ENCODE measurements at places on chromosomes 6 and 20.
A peak's percentile ranks its signal among the peaks of the same experiment; 100 is the strongest.

- no peak for DNase-seq
These were observed 165.5 kb upstream of the BMP5 start for GRCh38 chr6:56040889-56041301.

GRCh38 chr6:108714766-108715414, 133.3 kb upstream of the ARMC2 start:
- DNase-seq = peak; percentile 55

- no peak for DNase-seq
These were observed 317.5 kb downstream of the HIVEP2 start for GRCh38 chr6:142627474-142627873.

- DNase-seq = no peak
These were observed 127.7 kb downstream of the ALDH8A1 start for GRCh38 chr6:134821928-134822864.

DNA sequence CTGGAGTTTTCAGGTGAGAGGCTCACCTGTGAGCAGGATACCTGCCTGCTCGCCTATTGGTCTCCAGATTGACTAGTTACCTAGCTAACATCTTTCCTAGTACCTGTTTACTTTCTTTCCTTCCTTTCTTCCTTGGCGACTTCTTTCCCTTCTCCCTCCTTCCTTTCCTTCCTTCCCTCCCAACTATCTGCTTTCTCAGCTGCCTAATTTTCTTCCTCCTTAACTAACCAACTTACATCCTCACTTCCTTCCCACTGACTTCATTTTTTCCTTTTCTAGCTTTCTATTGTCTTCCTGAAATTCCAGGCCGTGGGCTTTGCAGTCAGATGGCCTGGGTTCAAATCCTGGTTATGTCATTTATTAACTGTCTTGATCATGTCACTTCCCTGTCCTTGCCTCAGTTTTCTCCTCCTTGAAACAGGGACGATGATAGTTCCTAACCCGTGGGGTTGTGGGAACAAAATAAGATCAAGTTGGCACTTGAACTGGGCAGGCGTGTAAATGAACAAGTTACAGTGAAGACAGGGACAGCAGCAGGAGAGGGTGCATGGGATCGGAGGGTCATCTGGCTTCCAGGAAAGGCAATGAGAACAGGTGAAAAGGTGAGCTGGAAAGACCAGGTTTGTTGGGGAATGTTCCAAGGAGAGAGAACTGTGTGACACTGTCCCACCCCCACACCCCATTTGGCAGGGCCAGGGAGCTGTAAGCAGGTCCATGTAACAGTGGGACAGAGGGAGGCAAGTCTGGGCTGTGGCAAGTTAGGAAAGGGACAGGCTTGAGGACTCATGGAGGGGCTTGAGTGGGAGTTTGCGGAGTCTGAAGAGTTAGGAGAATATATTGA, 540 bp downstream of the SGK2 start:
- no peak for DNase-seq

- peak; percentile 71 for DNase-seq
These were observed 47.5 kb downstream of the DSTN start for GRCh38 chr20:17617212-17617867.

DNA sequence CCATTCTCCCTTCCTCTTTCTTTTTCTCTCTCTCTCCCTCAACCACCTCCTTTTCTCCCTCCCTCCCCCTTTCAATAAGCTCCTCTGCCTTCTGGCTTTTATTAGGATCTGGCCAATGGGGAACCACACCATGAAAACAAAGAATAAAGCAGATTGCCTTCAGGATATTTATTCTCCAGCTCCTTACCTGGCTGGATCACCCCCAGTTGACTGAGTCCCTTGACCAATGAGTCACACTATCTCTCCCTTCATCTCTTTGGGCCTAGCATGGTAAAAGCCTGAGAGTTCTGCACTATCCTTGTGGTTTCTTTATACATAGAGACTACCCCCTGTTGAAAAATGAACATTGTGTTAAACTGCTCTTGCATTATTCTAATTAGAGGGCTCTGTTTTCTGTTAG, 476.8 kb downstream of the EPHA7 start:
- no peak for DNase-seq

- no peak for DNase-seq
These were observed 78.9 kb upstream of the SCP2D1 start for GRCh38 chr20:18734525-18735189.

GRCh38 chr6:99979953-99980352, 14.1 kb downstream of the MCHR2 start:
- DNase-seq = no peak

DNA sequence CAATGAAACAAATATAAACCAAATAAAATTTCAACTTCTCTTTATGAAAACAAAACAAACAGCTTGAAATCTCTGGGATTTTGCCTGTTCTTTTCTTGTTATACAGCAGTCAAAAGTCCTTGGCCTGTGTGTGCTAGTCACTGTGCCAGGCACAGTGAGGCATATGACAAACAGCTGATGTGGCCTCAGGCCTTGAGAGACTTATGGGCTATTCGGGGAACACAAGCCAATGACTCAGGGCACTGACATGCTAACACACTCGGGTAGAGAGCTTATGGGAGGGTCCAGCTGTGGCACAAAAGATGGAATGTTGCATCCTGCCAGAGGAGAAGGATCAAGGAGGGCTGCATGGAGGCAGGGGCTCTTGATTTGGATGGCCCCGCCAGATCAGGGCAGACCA, 95.4 kb upstream of the NKX2-2 start:
- DNase-seq = no peak

- DNase-seq = no peak
These were observed 28.7 kb upstream of the KIF13A start for GRCh38 chr6:18016133-18016532.

GRCh38 chr6:37866590-37867507, 47.3 kb downstream of the ZFAND3 start:
- no peak for DNase-seq

- no peak for DNase-seq
These were observed 160.0 kb upstream of the PLN start for GRCh38 chr6:118387921-118388701.

DNA sequence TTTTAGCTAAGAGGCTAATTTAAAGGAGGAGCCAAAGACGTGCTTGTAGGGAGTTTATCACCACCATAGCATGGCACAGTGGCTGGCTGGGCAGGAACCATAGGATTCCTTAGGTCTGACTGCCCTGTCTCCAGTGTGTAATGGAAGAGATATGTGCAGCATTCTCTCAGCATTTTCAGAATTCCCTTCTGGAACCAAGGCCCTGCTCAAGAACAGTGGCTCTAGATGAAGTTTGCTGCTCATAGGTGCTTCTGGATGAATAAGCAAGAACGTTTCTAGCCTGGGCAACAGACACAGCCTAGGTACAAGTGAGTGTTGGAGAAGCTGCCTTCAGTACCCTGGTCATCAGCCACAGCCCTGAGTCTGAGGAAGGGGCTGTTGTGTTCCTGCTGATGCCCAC, 69.1 kb downstream of the LCA5 start:
- no peak for DNase-seq

GRCh38 chr6:39634646-39635341, 90.4 kb downstream of the KIF6 start:
- no peak for DNase-seq

GRCh38 chr20:58392286-58392685, 3.3 kb downstream of the VAPB start:
- no peak for DNase-seq

- no peak for DNase-seq
These were observed 4.8 kb downstream of the PIM1 start for GRCh38 chr6:37174515-37175331.

GRCh38 chr6:85394853-85395538, 54.9 kb upstream of the NT5E start:
- no peak for DNase-seq
